ENCODE measurements at places on chromosomes 13 and 19. TPM values are rescaled to one million over a fixed set of nuclear protein-coding genes. Genes with fewer than 3 reads are reported as not detected.

- DNase-seq: no peak
These were observed 716 bp downstream of the AP1M2 start for GRCh38 chr19:10586396-10586795.

DNA sequence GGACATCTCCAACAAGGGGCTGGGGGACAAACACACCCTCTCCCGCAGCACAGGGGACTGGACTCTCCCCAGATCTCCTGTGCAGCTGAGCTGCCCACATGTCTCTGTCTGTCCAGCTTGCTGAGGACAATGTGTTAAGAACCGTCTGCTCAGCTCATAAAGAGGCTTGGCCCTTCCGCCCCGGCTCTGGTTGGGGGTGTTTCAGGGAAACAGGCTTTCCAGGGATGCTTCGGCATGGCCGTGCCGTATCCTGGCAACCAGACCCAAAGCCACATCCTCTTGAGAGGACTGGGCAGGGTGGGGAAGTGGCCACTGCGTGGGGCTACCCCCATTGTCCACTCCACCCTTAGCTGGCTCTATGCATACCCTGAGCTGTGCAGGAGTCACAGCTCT lies 41.1 kb upstream of the CHST8 start:
- no peak for DNase-seq

DNA sequence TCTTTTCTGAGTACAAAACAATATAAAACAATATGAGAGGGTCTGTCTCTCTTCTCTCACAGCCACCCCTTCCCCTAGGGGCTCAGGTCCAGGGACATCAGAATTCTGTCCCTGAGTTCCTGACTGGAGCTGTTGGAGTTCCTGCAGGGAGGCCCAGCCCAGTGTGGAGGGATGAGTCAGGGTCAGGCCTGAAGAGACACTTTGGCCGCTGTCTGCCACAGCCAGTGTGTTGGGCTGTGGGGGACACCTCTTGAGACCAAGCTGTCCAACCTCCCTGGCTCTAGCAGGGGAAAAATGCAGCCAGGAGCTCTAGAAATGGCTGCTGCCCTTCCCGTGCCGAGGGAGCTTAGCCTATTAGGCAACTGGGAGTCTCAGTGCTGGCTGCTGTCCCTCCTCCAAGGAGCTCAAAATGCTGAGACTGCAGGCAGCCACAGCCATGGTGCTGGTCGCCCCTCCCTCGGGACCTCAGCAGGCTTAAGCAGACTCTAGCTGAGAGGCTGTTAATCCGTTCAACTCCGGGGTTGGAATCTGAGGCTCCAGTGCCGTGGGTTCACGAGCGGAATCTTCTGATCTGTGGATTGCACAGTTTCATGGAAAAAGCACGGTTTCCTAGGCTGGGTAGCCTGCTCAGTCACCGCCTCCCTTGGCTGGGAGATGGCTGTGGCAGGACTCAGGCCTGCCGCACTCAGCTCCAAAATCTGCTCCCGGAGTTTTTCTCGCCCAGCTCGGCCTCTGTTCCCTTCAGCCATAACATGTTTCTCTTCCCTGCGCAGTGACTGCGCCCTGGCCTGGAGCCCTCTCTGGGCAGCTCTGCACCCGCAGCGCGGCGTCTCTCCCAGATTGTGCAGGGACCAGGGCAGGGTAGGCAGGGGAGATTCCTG lies 3.8 kb upstream of the ZNF626 start:
- no peak for DNase-seq

- no peak for DNase-seq
These were observed 105.8 kb downstream of the COL4A1 start for GRCh38 chr13:110201114-110201513.

GRCh38 chr13:41494202-41494601 lies 36.9 kb downstream of the RGCC start:
- no peak for DNase-seq

- no peak for DNase-seq
These were observed 75.2 kb downstream of the CAB39L start for GRCh38 chr13:49368688-49369087.

DNA sequence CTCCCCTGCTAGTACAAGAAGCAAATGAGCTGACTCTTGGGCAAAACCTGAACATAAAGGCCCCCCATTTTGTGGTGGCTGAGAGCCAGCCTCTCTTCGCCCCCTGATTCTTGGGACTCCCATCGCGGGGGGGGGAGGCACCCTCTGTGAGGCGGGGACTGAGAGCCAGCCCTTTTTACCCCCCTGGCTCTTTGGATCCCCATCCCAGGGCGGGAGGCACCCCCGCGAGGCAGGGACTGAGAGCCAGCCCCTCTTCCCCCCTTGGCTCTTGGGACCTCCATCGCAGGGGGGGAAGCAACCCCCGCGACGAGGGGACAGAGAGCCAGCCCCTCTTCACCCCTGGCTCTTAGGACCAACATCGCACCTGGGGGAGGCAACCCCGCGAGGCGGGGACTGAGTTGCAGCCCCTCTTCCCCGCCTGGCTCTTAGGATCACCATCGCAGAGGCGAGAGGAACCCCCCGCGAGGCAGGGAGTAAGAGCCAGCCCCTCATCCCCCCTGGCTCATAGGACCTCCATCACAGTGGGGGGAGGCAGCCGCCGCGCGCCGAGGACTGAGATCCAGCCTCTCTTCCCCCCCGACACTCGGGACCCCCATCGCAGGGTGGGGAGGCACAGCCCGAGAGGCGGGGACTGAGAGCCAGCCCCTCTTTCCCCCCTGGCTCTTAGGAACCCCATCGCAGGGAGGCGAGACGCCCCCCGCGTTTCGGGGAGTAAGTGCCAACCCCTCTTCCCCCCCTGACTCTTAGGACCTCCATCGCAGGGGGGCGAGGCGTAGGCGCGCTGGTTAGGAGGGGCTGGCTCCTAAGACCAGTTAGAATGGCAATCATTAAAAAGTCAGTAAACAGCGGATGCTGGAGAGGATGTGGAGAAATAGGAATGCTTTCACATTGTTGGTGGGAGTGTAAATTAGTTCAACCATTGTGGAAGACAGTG lies 2428.4 kb upstream of the PCDH20 start:
- no peak for DNase-seq

- no peak for DNase-seq
These were observed 1180.3 kb upstream of the PCDH20 start for GRCh38 chr13:62595976-62596375.

GRCh38 chr19:46226438-46226973 lies 3.0 kb upstream of the IGFL1 start:
- DNase-seq: no peak

GRCh38 chr19:46721269-46722003 lies 4.5 kb upstream of the PRKD2 start:
- DNase-seq: no peak

DNA sequence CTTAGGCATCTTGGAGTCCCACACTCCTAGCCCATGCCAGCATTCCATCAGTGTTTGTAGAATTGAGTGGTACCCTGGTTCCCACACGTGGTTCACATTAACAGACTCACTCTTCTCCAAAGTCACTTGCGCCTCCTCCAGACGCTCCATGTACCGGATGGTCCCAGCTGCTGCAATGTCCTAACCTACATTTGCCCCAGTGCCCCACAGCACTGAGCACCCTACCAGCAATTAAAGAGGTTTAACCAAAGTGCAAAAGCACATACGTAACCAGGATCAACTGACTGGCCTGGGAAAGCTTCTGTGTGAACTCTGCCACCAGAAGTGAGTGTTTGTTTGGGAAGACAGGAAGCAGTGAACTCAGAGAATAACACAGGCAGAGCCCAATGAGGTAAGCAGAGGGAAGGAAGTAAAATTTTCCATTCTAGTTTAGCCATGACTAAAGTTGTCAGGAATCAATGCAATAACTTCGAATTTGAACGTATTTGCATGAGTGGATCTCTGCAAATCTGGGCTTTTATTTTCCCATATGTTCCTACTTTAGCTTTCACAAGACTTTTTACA lies 7.3 kb upstream of the MEDAG start:
- no peak for DNase-seq

GRCh38 chr19:14139944-14140343 lies 3.6 kb upstream of the ASF1B start:
- no peak for DNase-seq

DNA sequence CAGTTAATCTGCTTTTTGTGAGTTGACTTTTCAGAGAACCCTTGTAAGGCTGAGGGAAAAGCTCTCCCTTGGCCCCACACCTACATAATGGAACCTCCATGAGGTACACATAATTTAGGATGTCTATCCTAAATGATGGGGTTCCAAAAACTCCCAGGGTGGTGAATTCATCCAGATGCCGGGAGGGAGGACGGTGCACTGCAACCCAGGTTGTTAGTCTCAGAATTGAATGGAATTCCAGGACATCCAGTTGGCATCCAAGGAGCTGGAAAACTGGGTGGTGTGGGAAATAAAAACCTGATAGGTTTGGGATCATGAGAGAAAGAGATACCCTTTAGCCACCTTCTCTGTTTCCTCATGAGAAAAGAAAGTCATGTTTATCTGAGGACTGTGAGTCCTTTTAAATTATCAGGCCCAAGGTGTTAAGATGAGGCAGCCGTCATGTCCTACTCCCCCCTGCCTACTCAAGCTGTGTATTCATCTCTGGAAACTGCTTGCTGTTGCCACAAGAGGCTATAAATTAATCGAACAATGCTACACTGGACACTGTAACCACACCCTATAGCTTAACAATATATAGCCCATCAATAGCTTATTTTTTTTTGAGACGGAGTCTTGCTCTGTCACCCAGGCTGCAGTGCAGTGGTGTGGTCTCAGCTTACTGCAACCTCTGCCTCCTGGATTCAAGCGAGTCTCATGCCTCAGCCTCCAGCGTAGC lies 49.5 kb downstream of the C13orf46 start:
- DNase-seq: no peak

GRCh38 chr19:33203529-33203928 lies 9.4 kb downstream of the LRP3 start:
- DNase-seq: no peak

GRCh38 chr13:95112883-95113282 lies 188.4 kb downstream of the ABCC4 start:
- DNase-seq: no peak

GRCh38 chr19:5851302-5851701 lies at the start of gene FUT3:
TSS of gene FUT3 (minus strand) at chr19:5851449.
- DNase-seq: no peak

DNA sequence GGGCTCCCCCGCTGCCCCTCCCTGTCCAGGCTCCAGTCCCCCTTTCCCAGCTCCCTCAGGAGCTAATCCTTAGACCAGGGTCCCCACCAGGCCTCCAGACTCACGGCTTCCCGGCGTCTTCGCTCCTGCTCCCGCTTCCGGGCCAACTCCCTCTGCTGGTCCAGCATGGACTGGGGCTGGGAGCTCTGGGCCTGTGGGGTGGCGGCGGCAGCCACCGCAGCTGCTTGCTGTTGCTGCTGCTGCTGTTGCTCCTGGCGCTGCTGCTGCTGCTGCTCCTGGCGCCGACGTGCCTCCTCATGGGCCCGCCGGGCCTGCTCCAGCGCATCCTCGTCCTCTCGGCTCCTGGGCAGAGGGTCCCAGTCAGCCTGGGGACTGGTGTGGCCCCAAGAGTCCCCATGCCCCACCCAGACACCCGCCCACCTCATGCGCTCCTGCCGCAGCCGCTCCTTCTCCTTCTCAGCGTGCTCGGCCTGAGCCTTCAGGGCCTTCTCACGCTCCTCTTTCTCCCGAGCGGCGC lies 6.4 kb upstream of the EPHX3 start:
- DNase-seq: no peak

DNA sequence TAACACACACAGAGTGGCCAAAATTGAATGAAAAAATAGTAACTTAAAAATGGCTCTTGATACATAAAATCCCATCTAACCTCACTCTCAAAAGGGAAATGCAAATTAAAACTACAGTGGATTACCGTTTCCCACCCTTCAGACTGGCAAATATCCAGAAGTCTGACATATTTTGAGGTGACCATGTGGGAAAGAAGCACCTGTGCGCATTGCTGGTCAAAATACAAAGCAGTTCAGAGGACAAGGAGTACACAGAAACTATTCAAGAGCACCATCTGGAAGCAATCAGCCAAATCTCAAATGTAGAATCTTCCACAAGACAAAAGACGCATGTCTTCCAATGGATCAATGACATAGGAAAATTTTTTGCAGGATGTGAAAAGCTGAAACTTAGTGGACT lies 23.2 kb downstream of the NALCN start:
- DNase-seq: no peak

DNA sequence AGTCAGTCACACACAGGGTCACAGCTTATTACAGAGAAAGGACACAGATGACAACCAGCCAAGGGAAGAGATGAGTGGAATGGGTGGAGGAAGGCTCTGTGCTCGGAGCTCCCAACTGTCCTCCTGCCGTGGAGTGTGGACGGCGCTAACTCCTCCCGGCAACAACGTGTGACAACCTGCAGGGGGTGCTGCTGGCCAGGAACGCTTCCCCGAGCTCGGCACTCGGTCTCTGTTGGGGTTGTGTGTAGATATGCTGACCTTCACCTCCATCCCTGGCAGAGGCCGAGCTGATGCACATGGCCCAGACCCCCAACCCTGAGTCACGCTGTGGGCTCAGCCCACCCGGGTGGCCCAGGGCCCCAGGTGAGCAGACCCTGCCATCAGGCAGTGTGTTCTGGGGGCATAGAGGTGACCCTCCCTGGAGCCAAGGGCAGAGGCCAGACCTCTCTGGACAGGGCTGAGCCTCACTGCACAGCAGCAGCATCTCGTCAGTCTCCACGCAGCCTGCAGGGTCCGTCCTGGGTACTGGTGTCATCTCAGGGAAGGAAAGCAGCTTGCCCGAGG lies 14.1 kb downstream of the ZNF444 start:
- no peak for DNase-seq

GRCh38 chr13:37070956-37071355 lies 11.5 kb upstream of the SUPT20H start:
- DNase-seq: no peak

DNA sequence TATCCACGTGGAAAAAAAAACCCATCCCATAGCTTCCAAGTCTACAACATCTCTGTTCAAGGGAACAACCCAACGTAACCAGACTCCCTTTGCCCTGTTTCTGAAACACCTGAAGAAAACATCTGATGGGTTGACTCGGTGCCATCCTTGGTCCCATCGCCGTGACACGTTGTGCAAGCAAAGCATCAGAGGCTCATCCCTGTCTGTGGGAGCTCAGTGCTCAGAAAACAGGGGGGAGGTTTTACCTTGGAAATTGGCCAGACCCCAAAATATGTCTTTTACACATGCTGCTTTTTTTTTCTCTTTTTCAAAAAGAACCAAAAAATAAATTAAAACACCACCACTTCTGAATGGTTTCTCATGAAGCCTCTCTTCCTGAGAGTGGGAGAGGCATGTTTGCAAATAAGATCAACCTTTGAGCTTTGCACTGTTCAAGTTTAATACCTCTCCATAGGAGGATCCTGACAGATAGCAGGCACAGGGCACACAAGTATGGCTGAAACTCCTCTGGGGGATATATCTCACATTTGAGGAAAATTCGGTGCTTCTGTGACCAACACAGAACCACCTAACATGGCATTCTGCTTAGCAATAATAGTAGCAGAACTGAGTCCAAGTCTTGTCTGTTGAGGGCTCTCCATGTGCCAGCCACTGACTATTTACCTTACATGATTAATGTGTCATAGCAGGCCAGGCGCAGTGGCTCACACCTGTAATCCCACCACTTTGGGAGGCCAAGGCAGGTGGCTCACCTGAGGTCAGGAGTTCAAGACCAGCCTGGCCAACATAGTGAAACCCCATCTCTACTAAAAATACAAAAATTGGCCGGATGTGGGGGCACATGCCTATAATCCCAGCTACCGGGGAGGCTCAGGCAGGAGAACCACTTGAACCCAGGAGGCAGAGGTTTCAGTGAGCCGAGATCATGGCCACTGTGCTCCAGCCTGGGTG lies 7.0 kb upstream of the PVR start:
- DNase-seq: no peak

Gene POU2F2
- 0.67 TPM for polyA plus RNA-seq

Gene KLK7
- polyA plus RNA-seq: 4.6 TPM

Gene ZNF835
- 4.7 TPM for polyA plus RNA-seq

Gene MISP3
- 8.4 TPM for polyA plus RNA-seq

Gene CRX
- not detected for polyA plus RNA-seq

Gene ZNF418
- polyA plus RNA-seq: 25.7 TPM

Gene GNG7
- 5.1 TPM for polyA plus RNA-seq

Gene TEX26
- 2.9 TPM for polyA plus RNA-seq

Gene CEACAM3
- polyA plus RNA-seq: not detected
